ENCODE measurements at places on chromosomes 11 and 22. TPM values are rescaled to one million over a fixed set of nuclear protein-coding genes. Genes with fewer than 3 reads are reported as not detected.

DNA sequence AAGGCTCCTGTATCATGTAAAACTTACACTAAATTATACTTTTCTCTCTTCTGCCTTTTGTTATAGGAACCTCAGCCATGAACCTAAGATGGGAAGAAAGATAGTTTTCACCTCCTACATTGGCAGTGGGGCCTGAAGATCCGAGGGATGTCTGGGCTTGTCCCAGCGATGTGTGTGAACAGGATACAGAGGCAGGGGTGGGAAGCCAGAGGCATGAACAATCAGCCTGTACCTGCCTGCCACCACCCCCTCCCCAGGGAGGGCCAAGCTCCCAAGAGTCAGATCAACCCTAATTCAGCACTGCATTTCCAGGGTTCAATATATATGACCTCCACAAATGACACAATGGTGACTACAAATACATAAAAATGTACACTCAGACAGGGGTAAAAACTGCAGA is 9.4 kb downstream of the KIAA0930 start:
- no peak for DNase-seq

DNA sequence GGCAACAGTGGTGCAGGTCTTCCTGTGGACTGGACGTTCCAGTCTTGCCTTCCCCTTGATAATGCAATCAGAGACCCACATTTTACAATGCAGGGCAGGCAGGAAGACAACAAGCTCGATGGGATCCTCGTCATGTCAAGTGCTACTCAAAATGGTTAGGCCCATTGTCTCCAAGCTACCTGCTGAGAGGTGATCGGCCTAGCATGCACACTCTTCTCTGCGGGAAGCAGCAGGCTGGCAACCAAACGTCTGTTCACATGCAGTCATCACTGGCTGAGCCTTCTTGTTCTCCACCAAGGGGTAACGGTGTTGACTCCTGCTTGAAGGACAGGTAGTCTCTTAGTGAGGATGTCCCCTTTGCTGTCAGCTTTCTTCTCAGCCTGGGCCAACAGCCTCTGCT is 25.5 kb upstream of the CD82 start:
- DNase-seq, result no peak

DNA sequence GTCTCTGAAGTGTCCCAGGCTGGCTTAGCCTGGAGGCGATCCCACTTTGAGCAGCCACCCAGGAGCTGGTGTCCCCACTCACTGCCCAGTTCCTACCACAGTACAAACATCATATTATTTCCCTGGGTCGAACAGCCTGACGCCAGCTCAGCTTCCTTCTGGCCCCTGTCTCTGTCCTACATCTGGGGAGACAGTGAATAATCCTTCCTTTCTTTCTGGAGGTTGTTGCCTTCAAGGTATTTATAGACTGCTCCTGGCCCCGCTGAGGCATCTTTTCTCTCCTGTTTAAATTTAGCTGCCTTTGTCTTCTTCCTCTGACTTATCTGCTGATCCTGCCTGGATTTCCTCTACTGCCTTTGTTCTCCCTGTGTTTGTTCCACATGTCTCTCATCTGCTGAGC is 56.8 kb upstream of the LRRC55 start:
- DNase-seq, result no peak

- peak; percentile 86 for DNase-seq
Measured at GRCh38 chr22:30289141-30289979, at the start of gene CASTOR1. Gene CASTOR1, minus strand, starts transcription at chr22:30289505. Its CDS starts 8 bp downstream, at chr22:30289497.

DNA sequence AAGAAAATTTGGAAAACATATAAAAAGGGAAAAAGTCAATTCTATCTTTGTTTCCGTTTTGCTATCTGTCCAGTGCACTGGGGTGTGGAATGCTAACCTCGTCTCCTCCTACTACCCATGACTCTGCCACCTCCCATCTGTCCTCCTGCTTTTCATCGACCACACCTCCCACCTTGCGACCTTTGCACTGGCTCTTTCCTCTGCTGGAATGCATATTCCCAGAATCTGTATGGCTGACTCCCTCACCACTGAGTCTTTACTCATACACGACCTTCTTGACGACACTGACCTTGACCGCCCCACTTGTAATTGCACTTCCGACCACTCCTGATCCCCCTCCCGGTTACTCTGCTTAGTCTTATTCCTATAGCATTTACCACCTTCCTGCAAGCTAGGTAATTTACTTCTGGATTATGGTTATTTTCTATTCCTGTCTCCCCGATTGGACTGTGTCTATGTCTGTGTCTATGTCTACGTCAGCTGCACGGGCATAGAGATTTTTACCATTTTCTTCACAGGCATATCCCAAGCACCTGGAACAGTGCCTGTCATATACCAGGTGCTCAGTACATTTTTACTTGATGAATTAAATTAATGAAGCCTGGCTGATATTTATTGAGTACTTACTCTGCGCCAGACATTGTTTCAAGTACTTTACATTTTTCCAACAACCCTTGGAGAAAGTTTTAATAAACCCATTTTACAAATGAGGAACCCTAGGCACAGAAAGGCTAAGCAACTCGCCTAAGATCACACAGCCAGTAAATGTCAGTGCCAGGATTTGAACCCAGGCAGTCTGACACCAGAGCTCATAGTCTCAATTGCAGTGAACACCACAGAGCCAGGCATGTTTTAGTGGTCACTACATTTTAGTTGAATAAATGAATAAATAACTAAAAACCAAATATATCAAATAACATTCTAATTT is 89.3 kb upstream of the SLC22A12 start:
- no peak for DNase-seq

Gene CRYAB
- not detected for total RNA-seq
